ENCODE measurements at places on chromosomes 5 and 9.

- DNase-seq = no peak
Measured at GRCh38 chr9:4979239-4979638, 5.8 kb upstream of the JAK2 start.

- DNase-seq = no peak
Measured at GRCh38 chr5:146877783-146878475, 628 bp downstream of the PPP2R2B start.

GRCh38 chr5:2746561-2747032 is 4.9 kb downstream of the IRX2 start:
- no peak for DNase-seq

- DNase-seq = no peak
Measured at GRCh38 chr5:113240951-113241726, 193.7 kb downstream of the TSSK1B start.

DNA sequence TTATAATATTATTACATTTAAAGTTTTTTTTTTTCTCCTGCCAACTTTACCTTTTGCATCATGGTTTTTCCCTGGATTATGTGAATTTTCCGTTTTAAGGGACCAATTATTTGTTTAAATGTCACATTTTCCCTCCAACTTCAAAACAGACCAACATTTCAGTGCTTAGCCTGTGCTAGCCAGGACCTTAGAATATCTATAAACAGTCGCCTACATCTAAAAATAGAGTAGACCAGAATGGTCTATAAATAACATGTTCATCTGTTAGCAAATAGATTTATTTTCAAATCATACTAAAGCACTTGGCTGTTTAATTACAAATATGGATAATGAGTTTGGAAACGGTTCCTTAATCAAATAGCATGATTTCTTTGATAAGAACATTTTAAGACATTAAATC is 192.0 kb downstream of the FBN2 start:
- DNase-seq = no peak

GRCh38 chr5:154547551-154547950 is 69.5 kb upstream of the HAND1 start:
- no peak for DNase-seq

DNA sequence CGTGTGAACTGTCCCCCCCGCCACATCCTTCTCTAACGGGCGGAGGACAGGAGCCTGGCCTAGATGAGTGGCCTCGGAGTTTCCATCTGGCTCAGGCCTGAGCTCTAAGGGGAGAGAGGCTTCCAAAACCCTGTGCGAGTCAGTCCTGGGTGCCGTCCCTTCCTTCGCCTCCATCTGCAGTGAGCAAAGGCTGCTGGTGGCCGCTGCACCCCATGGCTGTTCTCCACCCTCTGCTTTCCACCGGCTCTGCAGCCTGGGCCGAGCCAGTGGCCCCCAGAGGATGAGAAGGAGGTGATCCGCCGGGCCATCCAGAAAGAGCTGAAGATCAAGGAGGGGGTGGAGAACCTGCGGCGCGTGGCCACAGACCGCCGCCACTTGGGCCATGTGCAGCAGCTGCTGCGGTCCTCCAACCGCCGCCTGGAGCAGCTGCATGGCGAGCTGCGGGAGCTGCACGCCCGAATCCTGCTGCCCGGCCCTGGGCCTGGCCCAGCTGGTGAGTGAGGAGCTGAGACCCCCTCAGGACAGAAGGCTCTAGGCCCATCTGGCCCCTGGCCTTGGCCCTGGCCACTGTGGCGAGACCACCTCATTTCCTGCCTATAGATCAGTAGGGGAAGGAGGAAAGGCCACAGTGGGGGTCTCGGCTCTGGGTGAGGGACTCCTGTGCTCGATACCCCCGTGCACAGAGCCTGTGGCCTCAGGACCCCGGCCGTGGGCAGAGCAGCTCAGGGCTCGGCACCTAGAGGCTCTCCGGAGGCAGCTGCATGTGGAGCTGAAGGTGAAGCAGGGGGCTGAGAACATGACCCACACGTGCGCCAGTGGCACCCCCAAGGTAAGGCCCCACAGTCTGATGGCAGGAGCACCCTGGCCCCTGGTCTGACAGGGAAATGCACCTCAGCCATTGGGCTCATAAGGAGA is 3.0 kb downstream of the PKN3 start:
- no peak for DNase-seq

DNA sequence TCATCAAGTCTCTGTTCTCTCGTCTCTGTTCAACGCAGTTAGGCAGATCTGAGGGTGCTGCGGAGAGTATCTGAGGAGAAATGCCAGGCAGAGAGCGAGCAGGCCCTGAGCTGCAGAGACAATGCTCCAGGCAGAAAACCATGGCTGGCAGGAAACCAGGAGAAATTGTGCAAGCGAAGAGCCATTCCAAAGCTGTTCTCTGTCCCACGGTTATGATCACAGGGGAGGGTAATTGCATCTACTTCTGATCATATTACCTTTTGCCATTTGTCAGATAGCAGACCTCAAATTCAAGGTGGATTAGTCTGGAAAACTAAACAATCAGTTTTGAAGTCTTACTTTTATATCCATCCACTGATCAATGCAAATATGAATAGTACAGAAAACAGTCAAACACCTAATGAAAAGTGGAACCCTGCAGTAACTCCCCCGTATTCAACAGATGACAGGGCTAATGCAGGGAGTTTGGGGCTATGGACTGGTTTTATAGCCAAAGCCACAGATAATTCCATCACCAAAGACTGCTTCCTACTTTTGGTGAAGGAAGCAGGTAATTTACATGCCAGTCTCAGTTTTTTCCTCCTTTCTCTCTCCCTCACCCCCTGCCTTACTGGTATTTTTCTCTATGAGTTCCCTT is 228.0 kb downstream of the DCP2 start:
- no peak for DNase-seq

Measured in stimulated activated CD8-positive, alpha-beta memory T cell treated with anti-CD3 and anti-CD28 coated beads, Interleukin-7, amount 100 ng/mL, for 4 hours (primary cell).